ENCODE measurements at places on chromosomes 5 and 9.

- no peak for DNase-seq
Measured at GRCh38 chr9:5481322-5482040, 28.9 kb upstream of the PDCD1LG2 start.

GRCh38 chr5:151016700-151017099 is 3.7 kb upstream of the GPX3 start:
- DNase-seq = peak; percentile 79

DNA sequence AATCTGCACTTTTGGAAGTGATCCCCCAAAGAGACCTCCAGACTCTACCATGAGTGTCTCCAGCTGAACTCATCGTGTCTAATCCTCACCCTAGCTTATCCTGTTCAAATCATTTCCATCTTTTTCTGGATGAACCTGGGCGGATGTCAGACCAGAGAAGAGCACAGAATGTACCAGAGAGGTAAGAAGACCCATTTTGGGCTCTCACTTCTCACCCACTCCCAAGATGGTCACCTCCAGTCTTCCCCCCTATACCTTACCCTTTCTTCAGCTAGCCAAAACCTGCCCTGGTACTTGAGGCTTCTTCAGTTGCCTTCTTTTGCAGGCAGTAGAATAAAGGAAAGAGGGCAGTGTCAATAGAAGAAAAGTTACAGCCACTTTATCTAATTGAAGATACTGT is 27.9 kb upstream of the ANXA2R start:
- no peak for DNase-seq

- DNase-seq = peak; percentile 47
Measured at GRCh38 chr9:92328225-92328624, 2.5 kb downstream of the CENPP start.
